ENCODE measurements at places on chromosomes 4 and X.

- no peak overlapping the region for H3K4me3 ChIP-seq
- H3K4me1 ChIP-seq, result no peaks in the 10 kb centered on the region
- no peak overlapping the region for H3K27ac ChIP-seq
- DNase-seq, result no peak
- H3K27me3 ChIP-seq, result no peaks in the 10 kb centered on the region
- no peaks in the 10 kb centered on the region for H3K36me3 ChIP-seq
Measured at GRCh38 chrX:16930392-16930791, 16.1 kb upstream of the REPS2 start.

GRCh38 chr4:40648131-40648530 lies 18.5 kb upstream of the RBM47 start:
- no peaks in the 10 kb centered on the region for H3K27me3 ChIP-seq
- peaks cover 5% of the 10 kb centered on the region for H3K4me1 ChIP-seq
- no peak overlapping the region for H3K4me3 ChIP-seq
- no peak for DNase-seq
- no peak overlapping the region for H3K27ac ChIP-seq

DNA sequence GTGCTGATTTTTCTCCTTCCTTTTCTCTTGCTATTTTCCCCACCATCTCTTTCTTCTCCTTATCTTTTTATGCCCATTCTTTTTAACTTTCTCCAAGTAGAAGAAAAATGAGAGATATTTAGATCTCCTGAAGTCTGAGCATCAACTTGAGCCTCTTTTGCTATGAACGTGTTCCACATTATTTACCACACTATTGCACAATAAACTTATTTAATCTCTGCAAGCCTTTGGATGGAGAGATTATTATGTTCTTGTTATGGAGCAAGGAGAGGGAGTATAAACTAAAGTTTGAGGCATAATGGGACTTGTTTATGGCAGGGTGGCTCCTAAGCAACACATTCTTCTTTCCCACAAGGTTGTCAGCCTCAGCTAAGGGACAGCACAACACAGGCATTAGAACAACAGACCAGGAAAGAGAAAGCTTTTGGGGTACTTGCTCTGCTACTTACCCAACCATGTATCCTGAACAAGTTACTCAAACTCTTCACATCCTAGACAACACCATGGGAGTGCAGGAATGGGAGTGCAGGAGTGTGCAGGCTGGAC lies 365.5 kb upstream of the BOD1L1 start:
- no peaks in the 10 kb centered on the region for H3K36me3 ChIP-seq
- no peak for DNase-seq
- no peaks in the 10 kb centered on the region for H3K27me3 ChIP-seq
- H3K27ac ChIP-seq, result no peak overlapping the region
- no peak overlapping the region for H3K4me3 ChIP-seq
- H3K4me1 ChIP-seq, result no peaks in the 10 kb centered on the region

GRCh38 chr4:188297873-188298272 lies 158.6 kb downstream of the TRIML1 start:
- H3K27me3 ChIP-seq, result no peaks in the 10 kb centered on the region
- H3K4me1 ChIP-seq, result no peaks in the 10 kb centered on the region
- no peak for DNase-seq
- no peak overlapping the region for H3K27ac ChIP-seq
- H3K36me3 ChIP-seq, result no peaks in the 10 kb centered on the region

- H3K4me1 ChIP-seq, result no peaks in the 10 kb centered on the region
- H3K4me3 ChIP-seq, result no peak overlapping the region
- no peak overlapping the region for H3K27ac ChIP-seq
- DNase-seq, result no peak
- H3K36me3 ChIP-seq, result no peaks in the 10 kb centered on the region
- no peaks in the 10 kb centered on the region for H3K27me3 ChIP-seq
Measured at GRCh38 chr4:169208516-169208915, 62.2 kb downstream of the SH3RF1 start.

- H3K4me1 ChIP-seq, result no peaks in the 10 kb centered on the region
- H3K4me3 ChIP-seq, result no peak overlapping the region
- no peaks in the 10 kb centered on the region for H3K36me3 ChIP-seq
- DNase-seq, result no peak
- no peaks in the 10 kb centered on the region for H3K27me3 ChIP-seq
Measured at GRCh38 chr4:132504438-132504837, 644.7 kb upstream of the PCDH10 start.

DNA sequence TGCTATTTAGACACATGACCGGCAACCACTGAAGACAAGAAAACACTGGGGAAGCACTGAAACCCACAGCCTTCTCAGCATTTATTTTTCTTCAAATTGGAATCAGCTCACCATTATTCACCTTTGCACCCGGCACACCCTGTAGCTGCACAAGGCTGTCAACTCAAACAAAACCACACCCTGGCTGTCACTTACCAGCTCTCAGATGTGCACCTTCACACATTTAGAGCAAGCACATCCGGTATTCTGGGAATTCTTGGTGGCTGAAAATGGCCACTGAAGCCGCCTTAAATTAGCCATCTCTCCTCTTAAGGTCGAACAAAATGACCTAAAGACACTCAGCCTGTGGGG lies 5.9 kb downstream of the ZFYVE28 start:
- H3K4me1 ChIP-seq, result peaks cover 67% of the 10 kb centered on the region
- peaks cover 5% of the 10 kb centered on the region for H3K36me3 ChIP-seq
- H3K27me3 ChIP-seq, result peaks cover 13% of the 10 kb centered on the region
- H3K27ac ChIP-seq, result peak overlapping the region; percentile 100

DNA sequence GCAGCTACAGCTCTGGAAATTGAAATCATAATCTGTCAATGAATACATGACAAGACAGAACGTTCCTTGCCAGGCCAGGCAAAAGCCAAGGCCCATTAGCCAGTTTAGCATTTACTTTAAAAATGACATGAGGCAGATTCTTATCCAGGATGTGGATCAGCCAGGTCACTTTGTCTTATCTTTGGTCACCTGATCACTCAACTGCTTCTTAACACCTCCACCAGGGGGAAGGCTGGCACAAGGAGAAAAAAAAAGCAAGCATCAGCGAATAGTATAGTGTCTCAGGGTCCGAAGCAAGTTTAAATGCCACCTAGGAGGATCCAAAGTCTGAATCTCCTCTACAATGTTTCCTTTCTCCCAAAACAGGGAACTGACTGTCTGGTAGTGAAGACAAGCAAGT lies 18.8 kb downstream of the ATP1B4 start:
- H3K36me3 ChIP-seq, result no peaks in the 10 kb centered on the region
- H3K4me1 ChIP-seq, result peaks cover 1% of the 10 kb centered on the region
- DNase-seq, result peak; percentile 6
- no peak overlapping the region for H3K27ac ChIP-seq
- H3K27me3 ChIP-seq, result peaks cover 17% of the 10 kb centered on the region
- no peak overlapping the region for H3K4me3 ChIP-seq

- no peaks in the 10 kb centered on the region for H3K36me3 ChIP-seq
- peaks cover 7% of the 10 kb centered on the region for H3K27me3 ChIP-seq
- H3K4me3 ChIP-seq, result no peak overlapping the region
- H3K27ac ChIP-seq, result no peak overlapping the region
Measured at GRCh38 chr4:78581618-78582017, 30.0 kb downstream of the ANXA3 start.

- no peaks in the 10 kb centered on the region for H3K36me3 ChIP-seq
- no peak overlapping the region for H3K27ac ChIP-seq
- H3K27me3 ChIP-seq, result no peaks in the 10 kb centered on the region
Measured at GRCh38 chr4:169330095-169330494, 59.3 kb upstream of the SH3RF1 start.

DNA sequence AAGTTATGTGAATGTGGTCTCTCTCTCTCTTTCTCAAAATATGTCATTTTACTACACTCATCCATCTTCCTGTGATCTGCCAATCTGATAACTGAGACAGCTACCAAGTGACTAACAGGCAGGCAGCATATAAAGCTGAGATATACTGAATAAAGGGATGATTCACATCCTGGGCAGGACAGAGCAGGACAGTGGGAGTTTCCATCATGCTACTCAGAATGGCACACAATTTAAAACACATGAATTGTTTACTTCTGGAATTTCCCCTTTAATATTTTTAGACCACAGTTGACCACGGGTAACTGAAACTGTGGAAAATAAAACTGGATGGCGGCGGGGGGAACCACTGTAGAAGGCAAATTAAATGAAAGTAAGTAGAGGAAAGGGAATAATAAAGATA lies 58.6 kb upstream of the DCTD start:
- H3K27ac ChIP-seq, result no peak overlapping the region
- DNase-seq, result peak; percentile 61
- H3K4me3 ChIP-seq, result no peak overlapping the region
- no peaks in the 10 kb centered on the region for H3K36me3 ChIP-seq

GRCh38 chrX:55260806-55261205 lies 3.9 kb downstream of the PAGE3 start:
- DNase-seq, result no peak
- H3K27ac ChIP-seq, result no peak overlapping the region
- no peaks in the 10 kb centered on the region for H3K27me3 ChIP-seq

DNA sequence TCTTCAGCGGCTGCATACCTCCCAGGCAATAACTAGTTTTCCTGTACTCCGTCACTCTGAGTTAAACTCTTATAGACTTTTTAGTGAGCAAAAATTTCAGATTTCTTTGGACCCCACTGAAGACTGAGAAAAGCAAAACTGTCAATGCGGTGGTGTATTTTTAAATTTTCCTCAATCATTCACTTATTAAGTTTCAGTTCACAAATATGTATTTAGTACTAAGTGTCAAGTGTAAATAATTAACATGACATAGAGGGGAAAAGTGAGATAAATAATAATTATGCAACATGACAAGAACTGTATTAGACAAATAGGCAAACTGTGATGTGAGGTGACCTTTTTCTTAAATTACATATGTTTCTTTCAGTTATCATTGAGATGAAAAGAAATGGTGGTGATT lies 124.4 kb downstream of the NAF1 start:
- H3K4me1 ChIP-seq, result no peaks in the 10 kb centered on the region
- no peak for DNase-seq
- H3K27ac ChIP-seq, result no peak overlapping the region
- no peak overlapping the region for H3K4me3 ChIP-seq
- peaks cover 2% of the 10 kb centered on the region for H3K27me3 ChIP-seq
- H3K36me3 ChIP-seq, result no peaks in the 10 kb centered on the region

GRCh38 chrX:154486396-154487207 lies at the start of gene UBL4A:
TSS of gene UBL4A (minus strand) at chrX:154486615. CDS start at chrX:154486584, 31 bp downstream.
- H3K27me3 ChIP-seq, result no peaks in the 10 kb centered on the region
- H3K4me3 ChIP-seq, result peak within 1 kb of the TSS; percentile 81
- H3K36me3 ChIP-seq, result peaks cover 16% of the 10 kb centered on the region
- DNase-seq, result peak; percentile 59
- H3K4me1 ChIP-seq, result peaks cover 16% of the 10 kb centered on the region

GRCh38 chrX:118679290-118679689 lies 48.1 kb upstream of the IL13RA1 start:
- DNase-seq, result no peak
- peaks cover 3% of the 10 kb centered on the region for H3K4me1 ChIP-seq
- H3K4me3 ChIP-seq, result no peak overlapping the region
- H3K36me3 ChIP-seq, result peaks cover 16% of the 10 kb centered on the region

DNA sequence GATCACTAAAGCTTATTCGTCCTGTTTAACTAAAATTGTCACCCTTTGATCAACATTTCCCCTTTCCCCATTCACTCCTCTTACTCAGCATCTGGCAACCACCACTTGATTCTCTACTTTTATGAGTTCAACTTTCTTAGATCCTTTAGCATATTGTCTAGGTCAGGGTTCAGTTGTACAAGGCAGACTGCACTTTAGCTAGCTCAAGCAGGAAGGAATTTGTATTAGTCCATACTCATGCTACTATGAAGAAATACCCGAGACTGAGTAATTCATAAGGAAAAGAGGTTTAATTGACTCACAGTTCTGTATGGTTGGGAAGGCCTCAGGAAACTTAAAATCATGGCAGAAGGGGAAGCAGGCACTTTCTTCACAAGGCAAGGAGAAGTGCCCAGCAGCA lies 44.3 kb downstream of the TASL start:
- peaks cover 2% of the 10 kb centered on the region for H3K27me3 ChIP-seq
- H3K27ac ChIP-seq, result no peak overlapping the region
- H3K4me3 ChIP-seq, result no peak overlapping the region
- DNase-seq, result no peak
- H3K36me3 ChIP-seq, result no peaks in the 10 kb centered on the region

GRCh38 chr4:183906739-183907651 lies 1.9 kb downstream of the STOX2 start:
- peaks cover 69% of the 10 kb centered on the region for H3K27me3 ChIP-seq
- H3K4me3 ChIP-seq, result no peak overlapping the region
- H3K27ac ChIP-seq, result no peak overlapping the region
- no peaks in the 10 kb centered on the region for H3K36me3 ChIP-seq

- no peaks in the 10 kb centered on the region for H3K27me3 ChIP-seq
- DNase-seq, result no peak
- H3K36me3 ChIP-seq, result no peaks in the 10 kb centered on the region
- H3K27ac ChIP-seq, result no peak overlapping the region
- H3K4me3 ChIP-seq, result no peak overlapping the region
- no peaks in the 10 kb centered on the region for H3K4me1 ChIP-seq
Measured at GRCh38 chrX:55787727-55788126, 70.2 kb downstream of the RRAGB start.
